ENCODE measurements at places on chromosomes 5 and 9.

GRCh38 chr5:154058055-154059038 lies 19.6 kb downstream of the MFAP3 start:
- H3K36me3 ChIP-seq = peaks cover 38% of the 10 kb centered on the region
- peak overlapping the region; percentile 39 for H3K27ac ChIP-seq
- peak; percentile 19 for ATAC-seq
- no peaks in the 10 kb centered on the region for H3K27me3 ChIP-seq

- peaks cover 3% of the 10 kb centered on the region for H3K27me3 ChIP-seq
- H3K27ac ChIP-seq = no peak overlapping the region
- H3K4me3 ChIP-seq = no peak overlapping the region
- no peaks in the 10 kb centered on the region for H3K36me3 ChIP-seq
Measured at GRCh38 chr5:59727186-59727585, 166.3 kb downstream of the PDE4D start.

DNA sequence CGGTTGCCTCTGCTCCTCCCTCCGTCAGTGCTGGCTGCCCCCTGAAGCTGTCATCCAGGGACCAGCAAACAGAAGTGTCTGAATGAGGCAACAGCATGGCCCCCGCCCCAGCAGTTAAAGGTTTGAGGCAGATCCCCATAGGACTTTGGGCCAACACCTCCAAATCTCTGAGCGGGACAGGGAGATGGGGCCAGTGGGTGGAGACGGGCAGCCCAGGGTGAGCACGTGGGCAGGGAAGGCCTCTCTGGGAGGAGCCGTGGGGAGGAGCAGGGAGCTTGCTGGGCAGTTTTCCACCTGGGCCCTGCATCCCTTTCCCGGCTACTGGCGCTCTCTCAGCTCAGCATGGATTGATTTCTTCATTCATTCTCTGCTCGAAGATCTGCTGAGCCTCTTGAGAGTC lies 39.1 kb upstream of the NOTCH1 start:
- H3K4me3 ChIP-seq = no peak overlapping the region
- H3K27me3 ChIP-seq = no peaks in the 10 kb centered on the region
- no peak for ATAC-seq
- H3K4me1 ChIP-seq = no peaks in the 10 kb centered on the region
- H3K36me3 ChIP-seq = no peaks in the 10 kb centered on the region

- H3K27me3 ChIP-seq = peaks cover 2% of the 10 kb centered on the region
- no peaks in the 10 kb centered on the region for H3K36me3 ChIP-seq
- no peak for ATAC-seq
- no peaks in the 10 kb centered on the region for H3K4me1 ChIP-seq
- no peak overlapping the region for H3K27ac ChIP-seq
Measured at GRCh38 chr5:37988454-37989046, 148.7 kb upstream of the GDNF start.

GRCh38 chr5:34652466-34652865 lies 3.7 kb upstream of the RAI14 start:
- H3K36me3 ChIP-seq = no peaks in the 10 kb centered on the region
- peaks cover 11% of the 10 kb centered on the region for H3K27me3 ChIP-seq
- H3K27ac ChIP-seq = no peak overlapping the region
- ATAC-seq = no peak
- no peak overlapping the region for H3K4me3 ChIP-seq

- no peak overlapping the region for H3K4me3 ChIP-seq
- ATAC-seq = no peak
- no peaks in the 10 kb centered on the region for H3K27me3 ChIP-seq
- no peaks in the 10 kb centered on the region for H3K36me3 ChIP-seq
- no peaks in the 10 kb centered on the region for H3K4me1 ChIP-seq
Measured at GRCh38 chr5:109645707-109646192, 44.0 kb upstream of the MAN2A1 start.

- ATAC-seq = no peak
- no peak overlapping the region for H3K27ac ChIP-seq
- no peak overlapping the region for H3K4me3 ChIP-seq
- H3K27me3 ChIP-seq = peaks cover 6% of the 10 kb centered on the region
- no peaks in the 10 kb centered on the region for H3K36me3 ChIP-seq
Measured at GRCh38 chr5:158273035-158273434, 414.1 kb upstream of the CLINT1 start.

DNA sequence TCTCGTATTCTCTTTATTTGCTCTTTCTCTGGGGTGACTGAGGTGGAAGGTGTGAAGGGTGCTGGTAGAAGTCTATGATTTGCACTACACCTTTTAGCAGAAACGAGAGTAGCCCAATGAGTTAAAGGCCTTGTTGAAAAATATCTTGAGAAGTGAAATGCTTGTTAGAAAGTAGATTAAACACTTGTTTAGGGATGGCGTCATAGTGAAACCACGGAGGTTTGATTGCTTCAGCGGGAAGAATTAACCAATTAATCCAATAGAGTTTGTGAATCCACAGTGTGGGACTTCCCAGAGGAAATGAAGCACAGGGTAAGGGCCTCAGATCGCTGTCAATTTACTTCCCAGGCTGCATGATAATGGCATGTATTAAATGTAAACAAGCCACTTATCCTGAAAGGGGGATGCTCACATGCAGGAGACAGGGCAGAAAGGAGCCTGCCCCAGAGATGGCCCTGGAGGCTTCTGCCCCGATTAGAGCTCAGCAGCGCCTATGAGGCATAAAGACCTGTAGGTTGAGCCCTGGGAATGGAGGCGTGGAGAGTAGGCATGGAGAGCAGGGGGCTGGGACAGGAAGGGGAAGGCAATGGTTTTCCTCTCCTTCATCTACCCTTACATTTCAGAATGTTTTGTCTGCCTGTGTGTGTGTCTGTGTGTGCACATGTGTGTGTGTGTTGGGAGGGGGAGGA lies 1.5 kb downstream of the FAM170A start:
- H3K4me3 ChIP-seq = no peak overlapping the region
- no peaks in the 10 kb centered on the region for H3K36me3 ChIP-seq
- peaks cover 15% of the 10 kb centered on the region for H3K27me3 ChIP-seq
- no peak overlapping the region for H3K27ac ChIP-seq
- no peak for ATAC-seq

- no peaks in the 10 kb centered on the region for H3K4me1 ChIP-seq
- H3K4me3 ChIP-seq = no peak overlapping the region
- no peaks in the 10 kb centered on the region for H3K27me3 ChIP-seq
- no peaks in the 10 kb centered on the region for H3K36me3 ChIP-seq
- H3K27ac ChIP-seq = no peak overlapping the region
- no peak for ATAC-seq
Measured at GRCh38 chr9:30967476-30967875, 1417.0 kb upstream of the ACO1 start.

- H3K36me3 ChIP-seq = peaks cover 99% of the 10 kb centered on the region
- H3K4me1 ChIP-seq = peaks cover 39% of the 10 kb centered on the region
- ATAC-seq = no peak
Measured at GRCh38 chr9:129934780-129935179, 99.5 kb downstream of the USP20 start.

DNA sequence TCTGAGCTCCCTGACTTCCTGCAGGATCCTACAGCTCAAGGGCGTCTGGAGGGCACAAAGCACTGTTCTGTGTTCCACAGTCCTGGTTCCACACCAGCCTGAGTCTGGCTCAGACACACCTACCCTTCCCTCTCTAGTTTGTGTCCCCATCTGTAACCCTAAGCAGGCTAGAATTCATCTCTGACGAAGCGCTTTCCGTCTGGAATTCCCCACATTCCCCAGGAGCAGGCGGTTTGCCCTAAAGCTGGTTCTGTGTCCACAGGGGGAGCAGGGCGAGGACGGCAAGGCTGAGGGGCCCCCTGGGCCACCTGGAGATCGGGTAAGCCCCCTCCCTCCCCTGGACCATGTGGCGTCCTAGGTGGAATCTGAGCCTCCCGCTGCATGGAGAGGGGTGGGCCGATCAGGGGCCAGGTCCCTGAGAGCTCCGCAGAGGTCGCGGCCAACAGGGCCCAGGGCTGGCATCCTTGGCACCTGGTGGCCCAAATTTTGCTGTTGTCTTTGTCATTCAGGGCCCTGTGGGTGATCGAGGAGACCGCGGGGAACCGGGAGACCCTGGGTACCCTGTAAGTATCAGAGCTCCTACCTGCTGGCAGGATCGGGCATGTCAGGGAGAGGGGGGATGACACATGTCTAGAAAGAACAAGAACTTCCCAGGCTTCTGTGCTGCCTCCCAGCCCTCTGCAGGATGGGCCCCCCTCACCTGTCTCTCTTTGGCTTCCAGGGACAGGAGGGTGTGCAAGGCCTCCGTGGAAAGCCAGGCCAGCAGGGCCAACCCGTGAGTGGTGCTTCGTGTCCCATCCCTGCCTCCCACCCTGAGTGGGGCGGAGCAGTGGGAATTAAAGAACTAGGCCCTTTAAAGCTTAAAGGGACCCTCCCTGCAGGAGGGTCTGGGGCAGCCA lies 34.5 kb upstream of the ORM1 start:
- no peak overlapping the region for H3K27ac ChIP-seq
- H3K27me3 ChIP-seq = peaks cover 5% of the 10 kb centered on the region
- H3K4me1 ChIP-seq = peaks cover 5% of the 10 kb centered on the region
- no peaks in the 10 kb centered on the region for H3K36me3 ChIP-seq

GRCh38 chr5:32089146-32090000 lies 84.7 kb downstream of the GOLPH3 start:
- H3K36me3 ChIP-seq = no peaks in the 10 kb centered on the region
- no peak for ATAC-seq
- H3K27me3 ChIP-seq = no peaks in the 10 kb centered on the region
- no peak overlapping the region for H3K4me3 ChIP-seq
- H3K4me1 ChIP-seq = no peaks in the 10 kb centered on the region

DNA sequence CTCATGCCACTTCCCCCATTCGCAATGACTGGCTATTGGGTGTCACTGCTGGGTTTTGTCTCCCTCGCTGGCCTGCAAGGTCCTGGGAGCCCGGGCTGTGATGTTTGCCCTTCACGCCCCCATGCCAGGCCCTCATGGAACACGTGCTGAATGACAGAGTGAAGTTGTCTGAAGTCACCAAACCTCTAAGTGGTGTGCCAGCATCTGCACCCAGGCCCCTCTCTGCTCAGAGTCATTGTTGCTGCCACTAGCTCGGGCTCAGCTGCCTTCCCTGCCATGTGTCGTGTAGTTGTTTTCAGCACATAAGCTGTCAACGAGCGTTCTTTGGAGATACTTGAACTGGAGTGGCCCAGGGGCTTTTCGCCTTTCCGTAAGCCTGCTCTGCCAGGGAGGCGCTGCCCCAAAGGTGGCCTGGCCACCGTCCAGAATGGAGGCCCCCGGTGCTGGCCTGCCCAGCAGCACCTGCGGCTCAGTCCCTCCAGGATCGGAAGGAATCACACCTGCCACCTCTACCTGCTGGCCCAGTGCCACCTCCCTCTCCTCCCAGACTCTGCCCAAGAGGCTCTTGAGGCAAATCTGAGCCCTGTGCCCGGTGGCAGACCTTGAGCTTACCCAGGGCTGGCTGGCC lies 250.1 kb downstream of the PBX3 start:
- no peak for ATAC-seq
- no peaks in the 10 kb centered on the region for H3K36me3 ChIP-seq
- no peak overlapping the region for H3K4me3 ChIP-seq

DNA sequence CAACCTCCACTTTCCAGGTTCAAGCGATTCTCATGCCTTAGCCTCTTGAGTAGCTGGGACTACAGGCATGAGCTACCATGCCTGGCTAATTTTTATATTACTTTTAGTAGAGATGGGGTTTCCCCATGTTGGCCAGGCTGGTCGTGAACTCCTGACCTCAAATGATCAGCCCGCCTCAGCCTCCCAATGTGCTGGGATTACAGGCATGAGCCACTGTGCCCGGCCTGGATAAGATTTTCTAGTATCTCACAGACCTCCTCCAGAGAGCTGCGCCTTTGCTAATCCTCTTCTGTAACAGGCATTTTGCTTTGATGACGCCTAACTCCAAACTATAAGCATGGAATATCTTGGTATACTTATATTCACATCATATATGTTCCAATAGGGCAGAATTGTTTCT lies 99.4 kb downstream of the FSTL4 start:
- no peak overlapping the region for H3K4me3 ChIP-seq
- no peak overlapping the region for H3K27ac ChIP-seq
- no peaks in the 10 kb centered on the region for H3K36me3 ChIP-seq
- H3K27me3 ChIP-seq = peaks cover 8% of the 10 kb centered on the region
- H3K4me1 ChIP-seq = peaks cover 6% of the 10 kb centered on the region
- ATAC-seq = no peak

- H3K4me3 ChIP-seq = no peak overlapping the region
- peaks cover 6% of the 10 kb centered on the region for H3K27me3 ChIP-seq
- no peak for ATAC-seq
- H3K36me3 ChIP-seq = no peaks in the 10 kb centered on the region
- H3K4me1 ChIP-seq = no peaks in the 10 kb centered on the region
Measured at GRCh38 chr5:73918791-73919221, 292.8 kb downstream of the ARHGEF28 start.

- H3K27ac ChIP-seq = no peak overlapping the region
- ATAC-seq = no peak
- peaks cover 8% of the 10 kb centered on the region for H3K27me3 ChIP-seq
Measured at GRCh38 chr5:59487772-59488729, 405.5 kb downstream of the PDE4D start.

GRCh38 chr5:77651343-77651742 lies 12.8 kb upstream of the OTP start:
- H3K36me3 ChIP-seq = no peaks in the 10 kb centered on the region

DNA sequence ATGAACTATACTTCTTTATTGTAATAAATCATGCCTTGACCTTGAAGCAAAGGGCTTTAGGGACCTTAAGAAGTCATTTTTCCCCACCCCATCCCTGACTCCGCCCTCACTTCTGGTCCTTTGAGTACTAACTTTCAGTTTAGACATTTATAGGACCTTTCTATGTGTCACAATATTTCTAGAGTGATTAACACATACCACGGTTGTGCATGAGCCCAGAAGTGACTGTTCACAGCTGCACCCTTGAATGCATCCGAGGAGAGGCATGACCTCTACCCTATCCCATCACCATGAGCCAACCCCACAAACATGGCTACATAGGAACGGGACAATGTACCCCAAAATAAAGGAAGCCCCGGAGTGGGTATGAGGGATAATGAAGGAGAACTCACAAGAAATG lies 160.3 kb downstream of the HSD17B3 start:
- ATAC-seq = peak; percentile 58
- H3K27me3 ChIP-seq = peaks cover 18% of the 10 kb centered on the region
- no peak overlapping the region for H3K4me3 ChIP-seq

DNA sequence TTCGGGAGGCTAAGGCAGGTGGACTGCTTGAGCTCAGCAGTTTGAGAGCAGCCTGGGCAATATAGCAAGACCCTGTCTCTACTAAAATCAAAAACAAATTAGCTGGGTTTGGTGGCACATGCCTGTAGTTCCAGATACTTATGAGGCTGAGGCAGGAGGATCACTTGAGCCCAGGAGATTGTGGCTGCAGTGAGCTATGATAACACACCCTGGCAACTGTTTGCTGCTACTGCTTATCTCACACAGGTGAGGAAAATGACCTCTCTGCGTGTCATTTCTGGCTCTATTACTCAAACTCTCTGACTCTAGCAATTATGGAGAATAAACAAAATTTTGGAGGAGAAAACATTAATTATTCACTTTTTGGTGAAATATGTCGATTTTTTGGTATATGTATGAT lies 45.3 kb upstream of the TMC1 start:
- peaks cover 27% of the 10 kb centered on the region for H3K4me1 ChIP-seq
- no peaks in the 10 kb centered on the region for H3K36me3 ChIP-seq
- no peak for ATAC-seq
- H3K27ac ChIP-seq = no peak overlapping the region
- no peak overlapping the region for H3K4me3 ChIP-seq
- H3K27me3 ChIP-seq = no peaks in the 10 kb centered on the region

All from activated T-helper 17 cell treated with anti-CD3 and anti-CD28 coated beads, Interleukin-2, amount 50 U/mL, for 72 hours (primary cell).